Stimulated activated CD8-positive, alpha-beta memory T cell treated with anti-CD3 and anti-CD28 coated beads, Interleukin-4, amount 100 ng/mL, for 24 hours (primary cell): ENCODE measurements at places on chromosomes 11 and 22.

DNA sequence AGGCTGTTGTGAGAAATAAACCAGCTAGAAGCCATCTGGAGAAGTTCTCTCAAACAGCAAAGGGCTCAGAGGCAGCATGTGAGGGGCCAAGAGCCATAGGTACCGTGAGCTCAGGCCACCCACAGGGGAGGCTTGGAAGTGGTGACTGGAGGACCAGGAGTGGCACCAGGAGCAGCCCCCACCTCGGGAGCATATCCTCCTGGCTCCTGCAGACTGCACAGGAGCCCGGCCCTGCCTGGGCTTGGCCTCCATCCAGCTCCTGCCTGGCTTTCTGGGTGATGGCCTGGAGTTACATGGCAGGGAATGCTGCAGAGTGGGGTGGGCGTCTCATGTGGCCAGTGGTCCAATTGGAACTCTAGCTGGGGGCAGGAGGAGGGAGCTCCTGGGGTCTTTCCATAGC is 4.2 kb upstream of the MPPED1 start:
- no peak for DNase-seq

GRCh38 chr11:12679471-12679870 is 5.2 kb downstream of the TEAD1 start:
- DNase-seq, result no peak

DNA sequence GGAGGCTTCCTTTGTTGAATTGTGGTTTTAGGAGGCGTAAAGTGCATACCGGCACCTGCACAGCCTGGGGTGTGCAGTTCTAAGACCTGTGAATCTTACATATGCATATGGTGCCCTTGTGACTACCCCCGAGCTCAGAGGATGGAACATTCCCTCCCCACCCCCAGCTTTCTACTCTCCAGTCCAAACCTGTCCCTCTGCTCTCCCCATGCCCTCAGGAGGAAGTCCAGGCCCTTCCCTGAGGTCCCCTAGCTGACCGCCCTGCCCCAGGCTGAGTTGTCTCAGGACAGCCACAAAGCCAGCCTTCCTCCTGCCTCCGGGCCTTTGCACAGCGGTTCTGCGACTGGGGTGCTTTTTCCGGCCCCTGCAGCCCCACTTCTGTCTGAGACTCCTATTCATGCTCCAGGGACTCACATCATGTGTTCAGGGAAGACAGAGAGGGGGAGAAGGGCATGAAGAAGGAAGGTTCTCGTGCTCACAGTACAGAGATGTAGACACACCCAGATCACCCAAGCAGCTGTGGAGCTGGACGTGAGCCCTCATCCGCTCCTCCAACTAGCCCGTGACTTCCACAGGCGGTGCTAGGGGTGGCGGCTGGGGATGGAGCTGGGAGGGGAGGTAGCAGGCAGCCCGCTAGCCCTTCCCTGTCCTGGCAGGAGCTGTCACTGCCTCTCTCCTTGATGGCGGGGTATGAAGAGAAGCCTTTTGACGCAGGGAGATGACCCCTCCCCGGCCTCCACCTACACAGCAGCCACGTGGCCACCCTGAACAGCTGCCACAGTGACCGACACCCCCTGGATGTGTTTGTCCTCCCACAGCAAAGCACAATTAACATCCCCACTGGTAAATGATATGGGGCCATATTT is 50.8 kb downstream of the FLRT1 start:
- DNase-seq, result no peak

- no peak for DNase-seq
Measured at GRCh38 chr11:134045799-134046635, 22.9 kb upstream of the JAM3 start.

DNA sequence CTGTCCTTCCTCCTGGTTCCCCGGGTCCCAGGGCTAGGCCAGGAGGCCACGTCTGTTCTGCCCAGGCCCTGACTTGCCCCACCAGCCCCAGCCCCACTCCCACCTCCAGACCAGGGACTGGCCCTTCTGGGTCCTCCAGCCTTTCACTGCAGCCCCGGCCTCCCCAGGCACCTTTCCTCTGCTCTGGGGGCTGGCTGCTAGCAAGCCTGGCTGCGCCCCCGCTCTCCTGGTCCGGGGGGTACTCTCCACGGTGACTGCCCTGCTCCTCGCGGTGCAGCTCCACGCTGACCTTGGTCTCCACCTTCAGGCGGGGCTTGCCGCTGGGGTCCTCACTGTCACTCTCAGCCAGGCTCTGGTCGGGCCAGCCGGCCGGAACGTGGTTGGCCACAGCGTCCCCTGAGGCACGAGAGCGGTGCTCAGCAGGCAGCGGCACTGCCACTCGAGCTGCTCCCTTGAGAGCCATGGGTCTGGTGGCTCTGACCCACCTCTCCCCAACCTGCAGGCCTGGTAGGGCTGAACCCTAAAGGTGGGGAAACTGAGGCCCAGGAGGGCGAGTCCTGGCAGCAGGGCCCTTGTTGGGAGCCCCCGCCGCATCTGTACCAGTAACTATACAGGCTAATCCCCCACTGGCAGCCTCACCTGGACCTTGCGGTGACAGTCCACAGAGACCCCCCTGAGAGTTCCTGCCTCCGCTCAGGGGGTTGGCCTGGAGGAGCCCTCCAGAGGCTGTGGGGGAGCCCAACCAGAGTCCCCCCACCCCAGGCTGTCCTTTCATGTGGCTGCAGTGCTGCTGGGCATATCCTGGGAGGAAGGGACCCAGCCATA is 29.0 kb downstream of the TRMU start:
- DNase-seq, result no peak

DNA sequence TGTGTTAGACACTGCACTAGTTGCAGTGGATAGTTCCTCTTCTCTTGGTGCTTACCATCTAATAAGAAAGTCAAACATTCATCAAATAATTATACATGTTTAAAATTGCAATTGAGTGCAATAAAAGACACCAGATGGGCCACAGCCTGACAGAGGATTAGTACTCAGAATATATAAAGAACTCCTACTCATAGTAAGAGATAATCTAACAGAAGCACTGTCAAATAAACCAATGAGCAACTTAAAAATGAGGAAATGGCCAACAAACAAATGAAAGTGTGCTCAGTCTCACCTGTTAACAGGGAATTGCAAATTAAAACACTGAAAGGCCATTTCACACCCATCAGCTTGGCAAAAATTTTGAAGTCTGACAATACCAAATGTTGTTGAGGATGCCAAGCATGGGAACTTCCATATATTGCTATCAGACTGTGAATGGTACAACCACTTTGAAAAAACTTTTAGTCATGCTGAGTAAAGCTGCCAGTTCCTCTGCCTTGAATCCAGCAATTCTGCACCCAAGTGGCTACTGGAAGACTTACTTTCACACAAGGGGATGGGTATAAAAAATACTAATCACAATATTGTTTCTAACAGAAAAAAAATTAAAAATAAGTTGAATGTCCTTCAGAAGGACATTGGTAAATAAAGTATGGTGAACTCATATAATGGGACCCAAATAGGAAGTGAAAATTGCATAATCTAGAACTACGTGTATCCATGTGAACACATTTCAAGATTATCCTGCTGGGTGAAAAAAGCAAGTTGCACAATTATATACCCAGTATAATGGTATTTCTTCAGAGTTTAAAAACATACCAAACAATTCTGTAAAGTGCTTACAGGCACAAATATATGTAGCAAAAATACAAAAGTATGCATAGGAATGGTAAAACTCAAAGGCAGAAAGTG is 41.4 kb upstream of the CREB3L1 start:
- no peak for DNase-seq

- no peak for DNase-seq
Measured at GRCh38 chr22:36002084-36002483, 26.5 kb downstream of the RBFOX2 start.

DNA sequence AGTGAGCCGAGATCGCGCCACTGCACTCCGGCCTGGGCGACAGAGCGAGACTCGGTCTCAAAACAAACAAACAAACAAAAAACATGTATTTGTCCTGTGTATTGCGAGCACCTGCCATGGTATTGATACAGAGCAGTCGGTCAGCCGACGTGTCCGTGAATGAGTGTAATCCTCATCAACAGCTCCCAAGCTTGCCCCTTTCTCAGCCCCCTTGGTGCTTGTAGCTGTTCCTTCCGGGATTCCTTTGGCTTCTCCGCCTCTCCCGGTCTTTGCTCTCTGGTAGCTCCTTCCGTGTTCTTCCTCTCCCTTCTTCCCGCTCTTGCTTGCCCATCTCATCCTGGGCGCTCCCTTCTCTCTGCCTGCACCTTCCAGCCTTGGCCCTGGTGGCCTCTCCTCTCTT is 10.9 kb downstream of the ZNF74 start:
- no peak for DNase-seq

DNA sequence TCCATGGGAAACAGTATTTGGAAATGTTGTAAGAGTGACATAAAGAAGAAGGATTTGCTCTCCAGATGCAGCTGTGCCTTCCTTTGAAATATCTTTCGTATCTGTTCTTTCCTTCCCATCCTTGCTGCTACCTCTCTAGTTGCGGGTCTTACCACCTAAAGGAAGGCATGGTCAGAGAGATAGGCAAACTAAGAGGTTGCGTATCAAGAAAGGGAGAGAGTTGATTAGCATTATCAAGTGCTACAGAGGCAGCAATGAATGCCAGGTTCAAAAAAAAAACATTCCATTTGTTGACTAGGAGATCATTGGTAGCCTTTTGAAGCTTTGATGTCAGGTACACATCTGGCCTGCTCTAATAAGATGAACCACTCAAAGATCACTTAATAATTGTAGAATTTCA is 4.6 kb downstream of the GTPBP1 start:
- no peak for DNase-seq

DNA sequence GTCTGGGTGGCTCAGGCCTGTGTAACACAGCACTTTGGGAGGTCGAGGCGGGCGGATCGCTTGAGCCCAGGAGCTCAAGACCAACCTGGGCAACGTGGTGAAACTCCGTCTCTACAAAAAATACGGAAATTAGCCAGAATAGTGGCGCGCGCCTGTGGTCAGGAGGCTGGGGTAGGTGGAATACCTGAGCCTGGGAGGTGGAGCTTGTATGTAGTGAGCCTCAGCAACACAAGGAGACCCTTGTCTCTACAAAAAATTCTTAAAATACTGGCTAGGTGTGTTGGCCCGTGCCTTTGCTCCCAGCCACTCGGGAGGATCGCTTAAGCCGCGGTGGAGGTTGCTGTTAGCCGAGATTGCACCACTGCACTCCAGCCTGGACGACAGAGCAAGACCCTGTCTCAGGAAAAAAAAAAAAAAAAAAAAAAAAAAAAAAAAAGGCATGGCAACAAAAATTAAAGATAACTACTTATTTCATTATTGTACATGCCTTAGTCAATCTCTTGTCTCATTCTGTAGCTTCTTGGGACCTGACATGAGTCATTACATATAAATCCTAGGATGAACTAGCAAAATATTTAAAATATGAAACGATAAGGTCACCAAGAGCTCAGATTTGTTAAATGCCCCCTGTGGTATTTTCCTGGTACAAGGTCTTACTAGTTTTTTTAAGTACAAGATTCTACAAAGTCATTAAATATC is 1.1 kb downstream of the TAF1D start:
- peak; percentile 22 for DNase-seq

GRCh38 chr11:66841861-66842260 is 1.4 kb upstream of the RCE1 start:
- DNase-seq, result no peak

- DNase-seq, result no peak
Measured at GRCh38 chr11:12857572-12857971, 151.5 kb upstream of the RASSF10 start.

DNA sequence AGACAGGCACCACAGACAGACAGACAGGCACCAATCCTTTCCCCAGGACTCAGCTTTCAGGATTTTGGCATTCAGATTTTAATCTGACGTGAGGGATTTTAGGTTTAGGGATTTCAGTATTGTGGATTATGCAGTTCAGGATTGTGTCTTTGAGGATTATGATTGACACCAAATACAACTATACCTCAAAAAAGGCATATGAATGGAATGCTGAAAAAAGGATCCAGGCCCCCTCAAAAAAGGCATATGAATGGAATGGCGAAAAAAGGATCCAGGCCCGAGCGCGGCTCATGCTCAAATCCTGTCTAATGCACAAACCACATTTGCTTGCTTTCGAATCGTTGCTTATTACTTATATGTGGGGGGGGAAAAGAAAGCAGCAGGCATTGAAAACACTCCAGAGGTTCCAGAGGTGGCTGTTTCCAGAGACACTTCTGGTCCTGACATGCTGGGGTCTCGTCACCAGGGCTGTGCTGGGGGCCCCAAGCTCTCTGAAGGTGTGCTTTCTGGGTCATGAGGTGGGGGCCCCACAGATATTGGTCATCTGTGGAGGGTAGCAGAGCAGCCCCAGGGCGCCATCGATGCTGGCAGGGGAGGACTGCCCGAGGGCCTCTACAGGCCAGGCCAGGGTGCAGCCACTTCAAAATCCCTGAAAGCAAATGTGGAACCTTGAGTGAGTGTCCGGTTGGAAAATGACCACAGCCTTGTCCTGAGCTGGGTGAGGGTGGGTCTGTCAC is 16.8 kb upstream of the OSBPL5 start:
- DNase-seq, result no peak

DNA sequence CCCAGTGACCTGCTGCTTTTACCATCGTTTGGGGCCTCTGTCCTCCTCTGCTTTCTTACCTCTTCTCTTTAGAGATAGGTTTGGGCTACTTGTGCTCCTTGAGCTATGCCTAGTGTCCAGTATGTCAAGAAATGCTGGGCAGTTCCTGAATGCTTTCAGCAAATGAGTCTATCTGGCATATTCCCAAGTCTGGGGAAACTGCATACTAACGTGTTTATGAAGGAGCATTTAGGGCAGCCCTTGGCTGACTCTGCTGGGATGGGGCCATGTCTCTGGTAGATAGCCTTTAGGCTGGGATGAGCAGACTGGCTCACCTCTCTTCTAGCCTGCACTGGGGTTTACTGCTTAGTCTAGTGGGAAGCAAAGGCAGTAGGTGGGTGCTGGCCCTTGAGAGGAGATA is 43.7 kb upstream of the SUSD2 start:
- DNase-seq, result no peak

DNA sequence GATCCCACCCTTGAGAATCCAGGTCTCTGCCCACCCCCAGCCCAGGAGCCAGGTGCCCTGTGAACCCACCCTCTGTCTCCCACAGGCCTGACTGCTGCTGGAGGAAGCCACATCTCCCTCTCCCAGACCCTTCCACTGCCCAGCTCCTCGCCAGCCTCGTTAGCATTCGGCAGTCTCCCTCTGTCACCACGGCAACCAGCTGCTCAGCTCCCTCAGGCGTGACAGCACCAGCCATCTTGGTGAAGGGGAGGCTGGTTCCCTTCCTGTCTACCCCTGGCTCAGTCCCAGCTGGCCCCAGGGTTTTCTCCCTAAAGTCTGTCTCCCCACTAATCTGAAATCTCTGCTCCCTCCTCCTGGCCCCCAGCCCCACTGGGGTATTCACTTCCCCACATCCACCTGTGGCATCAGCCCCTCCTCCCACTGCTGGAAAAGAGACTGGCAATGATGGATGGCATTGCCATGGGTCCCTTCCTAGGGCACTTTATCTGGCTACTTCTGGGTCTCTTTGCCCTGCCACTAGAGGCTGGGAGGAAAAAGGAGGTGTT is 28.1 kb downstream of the NRXN2 start:
- DNase-seq, result no peak

GRCh38 chr11:75554258-75555022 is 7.6 kb upstream of the SERPINH1 start:
- DNase-seq, result no peak
